ENCODE measurements at places on chromosomes 4 and X. TPM values are rescaled to one million over a fixed set of nuclear protein-coding genes. Genes with fewer than 3 reads are reported as not detected.

- H3K36me3 ChIP-seq = no peaks in the 10 kb centered on the region
- peaks cover 9% of the 10 kb centered on the region for H3K27me3 ChIP-seq
- H3K27ac ChIP-seq = no peak overlapping the region
- no peak for DNase-seq
- H3K4me1 ChIP-seq = peaks cover 26% of the 10 kb centered on the region
- H3K4me3 ChIP-seq = no peak overlapping the region
Observed at GRCh38 chr4:139985401-139985800, 168.6 kb downstream of the MAML3 start.

DNA sequence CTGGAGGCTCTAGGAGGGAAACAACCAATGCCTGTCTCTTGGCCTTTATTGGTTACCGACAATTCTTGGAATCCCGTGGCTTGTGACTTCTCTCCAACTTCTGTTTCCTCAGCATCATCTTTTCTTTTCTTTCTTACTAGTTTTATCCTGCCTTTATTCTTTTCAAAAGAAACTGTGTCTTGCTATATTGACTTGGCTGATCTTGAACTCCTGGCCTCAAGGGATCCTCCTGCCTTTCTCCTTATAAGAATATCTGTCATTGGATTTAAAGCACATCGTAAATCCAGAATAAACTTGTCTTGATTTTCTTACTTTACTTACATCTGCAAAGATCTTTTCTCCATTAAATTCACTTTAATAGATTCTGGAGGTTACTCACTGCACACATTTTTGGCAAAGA, 49.9 kb upstream of the UGT2B10 start:
- no peak overlapping the region for H3K4me3 ChIP-seq
- no peak overlapping the region for H3K27ac ChIP-seq
- no peak for DNase-seq
- no peaks in the 10 kb centered on the region for H3K36me3 ChIP-seq
- no peaks in the 10 kb centered on the region for H3K4me1 ChIP-seq

GRCh38 chrX:13515211-13515930, 54.0 kb upstream of the EGFL6 start:
- H3K27me3 ChIP-seq = no peaks in the 10 kb centered on the region
- DNase-seq = no peak
- peaks cover 11% of the 10 kb centered on the region for H3K4me1 ChIP-seq
- no peak overlapping the region for H3K27ac ChIP-seq
- no peaks in the 10 kb centered on the region for H3K36me3 ChIP-seq

DNA sequence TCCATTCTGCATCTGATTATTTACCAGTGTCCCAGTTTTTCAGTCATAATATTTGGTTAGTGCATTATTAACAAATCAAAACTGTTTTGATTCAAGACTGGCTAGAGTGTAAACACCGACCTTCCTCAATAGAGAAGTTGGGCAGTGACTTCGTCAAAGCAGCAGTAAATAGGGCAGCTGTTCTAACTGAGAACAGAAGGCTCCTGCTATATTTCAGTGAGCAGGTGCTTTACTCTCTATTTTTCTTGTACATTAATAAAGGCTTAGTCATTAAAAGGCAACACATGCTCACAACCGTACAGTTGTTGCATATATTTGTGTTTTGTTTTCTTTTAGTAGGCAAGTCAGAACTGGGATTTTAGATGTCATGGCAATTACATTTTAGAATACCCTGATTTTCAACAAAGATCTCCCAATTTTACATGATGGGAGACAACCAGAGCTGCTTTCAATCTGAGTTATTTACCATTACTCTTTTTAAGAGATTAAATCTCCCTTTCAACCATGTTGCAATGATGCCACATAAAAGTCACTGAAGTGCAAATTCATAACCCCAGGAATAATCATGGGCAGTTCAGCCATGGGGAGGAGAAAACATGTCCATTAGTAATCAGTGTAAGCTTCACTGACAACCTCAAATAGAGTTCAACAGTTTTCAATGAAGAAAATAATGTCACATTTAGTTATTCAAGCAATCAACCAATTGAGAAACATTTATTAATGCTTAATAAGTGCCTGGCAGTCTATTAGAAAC, 233.3 kb downstream of the NDST4 start:
- peaks cover 2% of the 10 kb centered on the region for H3K27me3 ChIP-seq
- H3K4me3 ChIP-seq = no peak overlapping the region
- DNase-seq = no peak
- H3K4me1 ChIP-seq = no peaks in the 10 kb centered on the region

- no peak for DNase-seq
- no peak overlapping the region for H3K4me3 ChIP-seq
- no peaks in the 10 kb centered on the region for H3K4me1 ChIP-seq
- no peaks in the 10 kb centered on the region for H3K27me3 ChIP-seq
Observed at GRCh38 chr4:172048666-172049065, 235.5 kb downstream of the GALNTL6 start.

DNA sequence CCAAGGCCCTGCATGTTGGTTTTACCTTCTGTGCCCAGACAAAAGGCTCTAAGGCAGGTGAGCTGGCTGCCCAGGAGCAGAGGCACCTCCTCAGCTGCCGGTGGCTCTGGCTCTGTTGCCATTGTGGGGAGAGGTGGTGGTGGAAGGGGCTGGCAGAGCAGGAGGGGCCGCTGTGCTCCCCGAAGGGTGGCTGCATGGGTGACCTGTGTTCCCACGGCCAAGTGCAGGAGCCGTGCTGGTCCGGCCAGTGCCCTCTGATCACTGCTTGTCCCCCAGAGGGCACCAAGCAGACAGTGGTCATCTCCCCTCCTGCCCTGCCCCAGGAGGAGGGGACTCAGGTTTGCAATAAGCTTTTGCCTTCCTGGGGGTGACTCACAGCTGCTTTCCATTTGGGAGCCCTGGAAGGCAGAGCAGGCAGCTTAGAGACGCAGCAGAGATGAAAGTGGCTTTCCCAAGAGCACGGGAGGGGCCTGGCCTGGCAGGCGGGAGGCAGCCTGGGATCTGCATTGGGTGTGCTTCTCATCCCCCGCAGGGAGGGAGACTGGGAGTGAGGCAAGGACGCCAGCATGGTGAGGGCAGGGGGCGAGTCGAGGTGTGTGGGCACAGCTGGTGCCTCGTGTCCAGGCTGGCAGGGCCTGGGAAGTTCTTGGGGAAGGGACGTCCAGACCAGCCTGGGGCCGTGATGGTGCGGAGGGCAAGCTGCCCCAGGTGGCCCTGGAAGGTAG, 28.7 kb downstream of the DOK7 start:
- H3K4me1 ChIP-seq = no peaks in the 10 kb centered on the region
- no peak overlapping the region for H3K4me3 ChIP-seq
- H3K27ac ChIP-seq = no peak overlapping the region
- peaks cover 17% of the 10 kb centered on the region for H3K27me3 ChIP-seq
- peak; percentile 10 for DNase-seq
- H3K36me3 ChIP-seq = no peaks in the 10 kb centered on the region

DNA sequence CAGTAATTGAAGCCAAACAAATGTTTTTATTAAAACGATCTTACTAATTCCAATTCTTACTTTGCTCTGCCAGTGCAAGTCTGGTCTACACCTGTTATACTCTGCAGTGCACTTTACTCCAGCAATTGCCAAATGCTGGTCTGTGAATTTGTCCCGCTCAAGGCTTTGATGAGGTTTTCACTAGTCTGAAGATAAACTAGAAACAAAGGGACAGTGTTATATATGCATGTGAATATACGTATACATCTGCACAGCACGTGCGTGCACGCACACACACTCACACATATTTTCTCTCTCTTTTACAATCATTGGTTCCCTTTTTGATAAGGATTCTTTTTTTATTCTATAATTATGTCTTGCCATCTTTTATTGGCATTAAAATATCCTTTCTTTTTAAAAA, 88.5 kb upstream of the LCORL start:
- no peaks in the 10 kb centered on the region for H3K4me1 ChIP-seq
- no peak overlapping the region for H3K27ac ChIP-seq
- H3K4me3 ChIP-seq = no peak overlapping the region
- peaks cover 2% of the 10 kb centered on the region for H3K27me3 ChIP-seq

- H3K27me3 ChIP-seq = peaks cover 8% of the 10 kb centered on the region
- 0 out of 2 replicates have a peak, but pooled peaks cover 5% of the 10 kb centered on the region for H3K36me3 ChIP-seq
Observed at GRCh38 chr4:184899261-184900134, 73.7 kb upstream of the ACSL1 start.

DNA sequence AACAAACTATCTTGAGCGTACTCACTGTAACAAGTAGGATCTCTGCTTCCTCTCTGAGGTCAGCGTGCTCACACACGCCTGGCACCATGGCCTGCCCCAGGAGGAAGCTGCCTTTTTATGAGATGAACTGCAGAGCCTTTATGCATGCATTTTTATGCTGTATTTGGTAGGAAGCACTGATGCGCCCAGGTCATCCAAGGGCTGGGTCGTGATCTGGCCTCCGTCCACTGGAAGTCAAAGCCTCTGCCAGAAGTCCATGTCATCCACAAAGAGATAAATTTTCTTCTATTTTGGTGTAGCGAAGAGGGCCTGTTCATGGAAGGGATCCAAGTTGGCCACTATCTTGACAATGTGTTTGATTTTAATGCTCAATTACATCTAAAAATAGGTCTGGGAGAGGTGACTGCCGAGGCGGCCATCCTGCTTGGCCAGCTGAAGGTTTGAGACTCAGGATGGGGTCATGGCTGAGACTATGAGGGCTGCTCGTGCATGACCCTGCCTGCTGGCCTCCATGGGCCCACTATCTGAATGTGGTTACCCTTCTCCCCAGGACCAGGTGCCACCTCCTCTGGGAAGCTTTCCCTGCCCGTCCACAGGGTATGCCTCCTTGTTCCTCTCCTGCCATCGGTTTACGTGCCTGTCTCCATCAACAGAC, 50.3 kb downstream of the HTRA3 start:
- H3K4me1 ChIP-seq = peaks cover 26% of the 10 kb centered on the region
- DNase-seq = no peak
- H3K27me3 ChIP-seq = peaks cover 2% of the 10 kb centered on the region
- no peaks in the 10 kb centered on the region for H3K36me3 ChIP-seq

GRCh38 chr4:179867300-179867878, 2375.8 kb upstream of the TENM3 start:
- no peaks in the 10 kb centered on the region for H3K36me3 ChIP-seq
- no peaks in the 10 kb centered on the region for H3K27me3 ChIP-seq
- H3K27ac ChIP-seq = no peak overlapping the region
- no peak overlapping the region for H3K4me3 ChIP-seq
- DNase-seq = no peak

DNA sequence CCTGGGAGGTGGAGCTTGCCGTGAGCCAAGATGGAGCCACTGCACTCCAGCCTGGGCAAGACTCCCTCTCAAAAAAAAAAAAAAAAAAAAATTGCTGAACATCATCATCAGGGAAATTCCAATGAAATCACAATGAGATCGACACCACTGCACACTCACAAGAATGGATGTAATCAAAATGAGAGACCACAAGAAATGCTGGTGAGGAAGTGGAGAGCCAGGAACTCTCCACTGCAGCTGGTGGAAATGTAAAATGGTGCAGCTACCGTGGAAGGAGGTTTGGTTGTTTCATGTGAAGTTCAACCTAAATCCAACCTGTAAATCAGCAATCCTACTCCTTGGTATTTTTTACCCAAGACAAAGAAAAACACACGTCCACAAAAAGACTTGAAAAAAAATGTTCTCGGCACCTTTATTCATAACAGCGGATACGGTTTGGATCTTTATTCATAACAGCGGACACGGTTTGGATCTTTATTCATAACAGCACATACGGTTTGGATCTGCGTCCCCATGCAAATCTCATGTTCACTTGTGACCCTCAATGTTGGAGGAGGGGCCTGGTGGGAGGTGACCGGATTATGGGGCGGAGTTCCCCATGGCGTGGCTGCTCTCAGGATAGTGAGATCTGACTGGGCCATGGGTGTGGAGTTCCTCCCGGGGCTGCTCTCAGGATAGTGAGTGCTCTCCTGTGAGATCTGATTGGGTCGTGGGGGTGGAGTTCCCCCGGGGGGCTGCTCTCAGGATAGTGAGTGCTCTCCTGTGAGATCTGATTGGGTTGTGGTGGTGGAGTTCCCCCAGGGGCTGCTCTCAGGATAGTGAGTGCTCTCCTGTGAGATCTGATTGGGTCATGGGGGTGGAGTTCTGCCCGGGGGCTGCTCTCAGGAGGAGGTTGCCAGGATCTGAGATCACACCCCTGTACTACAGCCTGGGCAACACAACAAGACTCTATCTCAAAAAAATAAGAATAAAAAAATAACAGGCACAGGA, 7.7 kb downstream of the GAK start:
- H3K36me3 ChIP-seq = peaks cover 11% of the 10 kb centered on the region
- no peak overlapping the region for H3K4me3 ChIP-seq
- H3K27ac ChIP-seq = peak overlapping the region; percentile 38
- H3K4me1 ChIP-seq = peaks cover 26% of the 10 kb centered on the region

DNA sequence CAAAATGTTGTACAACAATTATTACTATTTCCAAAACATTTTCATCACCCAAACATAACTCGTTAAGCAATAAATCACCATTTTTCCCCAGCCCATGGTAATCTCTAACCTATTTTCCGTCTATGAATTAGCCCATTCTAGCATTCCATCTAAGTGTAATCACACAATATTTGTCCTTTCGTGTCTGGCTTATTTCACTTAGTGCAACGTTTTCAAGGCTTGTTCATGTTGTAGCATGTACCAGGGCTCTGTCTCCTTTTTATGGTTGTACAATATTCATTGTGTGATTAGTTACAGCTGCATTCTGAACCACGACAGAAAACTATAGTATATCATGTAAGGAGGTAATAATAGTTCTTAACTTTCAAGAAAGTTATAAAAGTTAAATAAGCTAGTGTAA, 656.0 kb upstream of the HS3ST1 start:
- no peak overlapping the region for H3K4me3 ChIP-seq
- no peak overlapping the region for H3K27ac ChIP-seq
- no peaks in the 10 kb centered on the region for H3K27me3 ChIP-seq

DNA sequence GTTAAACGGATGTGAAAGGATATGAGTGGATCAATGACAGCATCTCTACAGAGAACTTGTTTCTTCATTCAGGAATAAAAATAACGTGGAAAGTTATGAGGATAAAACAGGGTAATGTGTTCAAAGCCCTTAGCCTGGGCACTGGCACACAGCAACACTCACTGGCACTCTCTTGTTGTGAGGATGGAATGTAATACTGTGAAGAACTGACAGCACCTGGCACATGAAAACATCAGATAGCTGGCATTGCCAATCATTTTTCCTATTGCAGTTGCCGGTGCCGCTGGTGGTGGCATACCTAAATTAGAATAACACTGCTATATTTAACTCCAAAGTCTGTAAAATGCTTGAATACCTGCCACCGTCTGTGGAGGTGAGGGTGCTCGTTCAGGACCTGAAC, 1061.2 kb downstream of the DMD start:
- no peak overlapping the region for H3K27ac ChIP-seq
- H3K4me3 ChIP-seq = no peak overlapping the region

DNA sequence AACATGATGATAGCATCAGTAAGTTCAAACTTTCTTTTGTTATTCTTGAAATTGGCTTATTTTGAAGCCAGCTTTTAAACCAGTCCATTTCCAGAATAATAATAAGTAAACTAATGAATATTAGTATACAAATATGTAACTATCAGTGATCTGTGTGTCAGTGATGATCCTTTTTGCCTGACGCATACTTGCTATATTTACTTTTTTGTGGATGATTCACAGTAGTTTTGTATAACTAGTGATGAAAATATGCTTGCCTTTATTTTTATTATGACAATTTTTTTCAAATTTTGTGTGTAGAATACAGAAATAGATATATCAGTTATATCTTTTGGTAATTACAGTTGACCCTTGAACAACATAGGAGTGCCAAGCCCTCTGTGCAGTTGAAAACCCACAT, 49.5 kb downstream of the USP53 start:
- no peak overlapping the region for H3K27ac ChIP-seq
- H3K4me1 ChIP-seq = peaks cover 6% of the 10 kb centered on the region
- no peak for DNase-seq
- H3K4me3 ChIP-seq = no peak overlapping the region
- peaks cover 45% of the 10 kb centered on the region for H3K36me3 ChIP-seq

CSN1S1 gene
- not detected for total RNA-seq

RPA4 gene
- total RNA-seq = 0.43 TPM

PPEF2 gene
- total RNA-seq = not detected

ARL9 gene
- not detected for total RNA-seq

OTUD6A gene
- total RNA-seq = not detected

CAPN6 gene
- not detected for total RNA-seq

FAM9C gene
- total RNA-seq = not detected

FAM47A gene
- total RNA-seq = not detected

HEPH gene
- not detected for total RNA-seq

CXorf49 gene
- not detected for total RNA-seq
